Activated naive CD4-positive, alpha-beta T cell (primary cell): ENCODE measurements at places on chromosomes 1 and 21.

- DNase-seq = no peak
These were observed 187.3 kb downstream of the AK5 start for GRCh38 chr1:77468949-77469710.

DNA sequence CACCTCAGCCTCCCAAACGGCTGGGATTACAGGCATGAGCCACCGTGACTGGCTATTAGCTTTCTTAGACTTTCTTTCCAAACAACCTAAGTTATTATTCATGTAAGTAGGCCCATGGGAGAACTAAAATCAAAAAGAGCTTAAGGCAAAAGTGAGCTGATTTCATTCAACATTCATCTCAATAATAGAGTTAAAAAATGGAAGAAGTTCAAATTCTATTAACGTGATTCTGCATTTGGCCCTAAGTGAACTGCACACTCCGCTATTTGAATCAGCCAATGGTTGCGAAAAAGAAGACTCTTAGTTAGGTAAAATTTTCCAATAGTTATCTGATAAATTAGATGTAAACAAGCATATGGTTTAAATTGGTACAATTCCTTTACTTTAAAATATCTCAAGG, 68.6 kb upstream of the WARS2 start:
- DNase-seq = no peak

- DNase-seq = no peak
These were observed 6.1 kb downstream of the PRXL2B start for GRCh38 chr1:2592672-2593071.

- DNase-seq = no peak
These were observed 59.3 kb downstream of the IGSF21 start for GRCh38 chr1:18166929-18167328.

- no peak for DNase-seq
These were observed 733.9 kb upstream of the CHRM3 start for GRCh38 chr1:238652346-238652968.

DNA sequence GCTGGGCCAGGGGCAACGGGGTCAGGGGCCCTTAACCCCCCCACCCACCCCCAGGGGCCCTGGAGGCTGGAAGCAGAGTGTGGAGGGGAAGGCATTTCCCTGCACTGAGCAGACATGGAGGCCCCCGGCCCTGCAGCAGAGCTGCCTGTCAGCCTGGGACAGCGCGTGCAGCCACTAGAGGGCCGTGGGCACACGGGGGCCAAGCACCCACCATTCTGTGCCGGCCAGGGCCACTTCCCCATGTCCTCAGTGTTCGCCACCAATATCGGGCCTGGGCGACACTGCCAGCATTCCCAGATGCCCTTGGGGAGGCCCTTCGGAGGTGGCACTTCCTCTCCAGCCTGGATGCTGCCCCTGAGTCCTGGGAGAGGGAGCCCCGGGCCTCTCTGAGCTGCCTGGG, 23.2 kb upstream of the ARHGEF16 start:
- DNase-seq = no peak

DNA sequence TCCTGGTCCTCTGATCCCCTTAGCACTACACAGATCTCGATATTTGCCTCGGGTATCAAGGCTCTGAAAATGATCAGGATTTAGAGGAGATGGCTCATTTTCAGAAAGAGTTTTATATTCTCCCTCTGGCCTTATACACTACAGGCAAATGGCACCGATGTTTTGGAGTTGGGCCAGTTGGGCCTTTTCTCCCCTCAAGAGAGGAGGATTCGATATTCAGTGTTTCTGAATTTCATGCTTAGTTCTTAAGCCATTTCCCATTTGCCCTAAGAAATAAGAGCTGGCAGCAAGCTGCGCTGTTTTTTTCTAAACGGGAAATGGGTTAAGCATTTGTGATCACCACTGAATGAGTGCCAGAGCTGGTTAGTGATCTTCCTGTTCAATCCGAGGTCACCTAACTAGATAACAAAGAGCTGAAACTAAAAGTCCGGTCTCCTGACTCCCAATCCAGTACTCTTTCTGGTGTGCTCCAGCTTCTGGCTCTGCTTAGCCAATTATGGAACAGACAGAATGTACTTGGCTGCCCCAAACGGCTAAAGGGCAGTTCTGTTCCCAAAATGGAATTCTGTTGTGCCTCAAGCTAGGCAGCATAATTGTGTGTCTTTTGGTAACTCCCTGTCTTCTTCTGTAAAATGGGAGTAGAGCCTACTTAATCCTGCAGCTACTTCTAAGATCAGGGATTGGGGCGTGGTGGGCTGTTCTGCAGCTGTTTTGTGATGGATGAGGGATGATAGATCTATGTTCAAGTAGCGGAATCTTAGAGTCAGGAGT, 1.2 kb upstream of the CPT2 start:
- DNase-seq = no peak

DNA sequence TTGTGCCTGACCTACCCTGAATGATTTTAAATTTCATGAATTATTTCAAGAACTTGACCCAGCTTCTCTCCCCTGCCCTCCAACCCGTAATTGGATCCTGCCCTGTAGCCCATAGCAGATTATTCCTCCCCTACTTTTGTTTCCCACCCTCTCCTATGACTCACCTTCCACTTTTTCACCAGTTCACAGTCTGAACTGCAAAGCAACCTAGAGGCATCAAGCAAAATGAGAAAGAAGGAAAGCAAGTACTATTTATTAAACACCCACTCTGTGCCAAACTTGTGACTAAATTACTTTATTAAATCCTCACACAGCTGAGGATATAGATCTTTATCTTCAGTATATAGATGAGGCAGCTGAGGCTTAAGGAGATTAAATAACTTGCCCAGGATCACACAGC, 20.7 kb upstream of the IKBKE start:
- no peak for DNase-seq
